Kasumi-1 (cell line): ENCODE measurements at places on chromosomes 6 and 20.

- DNase-seq: no peak
These were observed 934.4 kb downstream of the KIF16B start for GRCh38 chr20:15638816-15639215.

GRCh38 chr6:148817689-148818088 is 70.9 kb downstream of the UST start:
- no peak for DNase-seq

- DNase-seq: no peak
These were observed 12.6 kb upstream of the CARMIL1 start for GRCh38 chr6:25266456-25267100.

DNA sequence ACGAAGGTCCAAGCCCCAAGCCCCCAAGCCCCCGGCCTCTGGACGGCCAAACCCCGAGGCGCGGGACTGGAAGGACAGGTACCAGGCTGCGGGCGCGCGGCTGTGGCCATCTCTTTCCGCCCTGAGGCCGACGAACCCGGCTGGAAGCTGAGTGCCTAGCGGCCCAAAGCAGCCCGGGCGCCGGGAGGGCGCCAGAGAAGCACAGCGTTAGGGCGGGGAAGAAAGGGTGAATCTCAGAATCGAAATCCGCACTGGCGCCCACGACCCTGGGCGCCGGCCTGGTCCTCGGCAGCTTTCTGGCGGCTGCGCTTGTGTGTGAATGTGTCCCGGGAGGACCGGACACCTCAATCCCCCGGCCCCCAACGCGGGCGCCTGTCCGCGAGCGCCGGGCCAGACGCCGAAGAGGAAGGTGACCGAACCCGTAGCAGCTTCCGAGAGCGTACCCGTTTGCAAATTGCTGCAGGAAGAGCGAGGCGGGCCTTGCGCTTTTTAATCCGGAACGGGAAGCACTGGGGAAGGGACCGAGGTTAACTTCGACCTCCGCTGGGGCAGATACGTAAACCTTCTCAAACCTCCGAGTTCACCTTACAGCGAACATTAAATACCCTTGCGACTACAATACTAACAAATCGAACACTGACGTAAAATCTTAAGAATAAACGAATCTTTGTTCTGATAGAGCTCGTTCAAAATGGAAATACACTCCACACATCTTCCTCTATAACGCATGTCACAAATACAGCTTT is 2.9 kb downstream of the NRN1 start:
- peak; percentile 66 for DNase-seq

GRCh38 chr6:162821102-162821501 is 93.3 kb downstream of the PACRG start:
- DNase-seq: no peak

DNA sequence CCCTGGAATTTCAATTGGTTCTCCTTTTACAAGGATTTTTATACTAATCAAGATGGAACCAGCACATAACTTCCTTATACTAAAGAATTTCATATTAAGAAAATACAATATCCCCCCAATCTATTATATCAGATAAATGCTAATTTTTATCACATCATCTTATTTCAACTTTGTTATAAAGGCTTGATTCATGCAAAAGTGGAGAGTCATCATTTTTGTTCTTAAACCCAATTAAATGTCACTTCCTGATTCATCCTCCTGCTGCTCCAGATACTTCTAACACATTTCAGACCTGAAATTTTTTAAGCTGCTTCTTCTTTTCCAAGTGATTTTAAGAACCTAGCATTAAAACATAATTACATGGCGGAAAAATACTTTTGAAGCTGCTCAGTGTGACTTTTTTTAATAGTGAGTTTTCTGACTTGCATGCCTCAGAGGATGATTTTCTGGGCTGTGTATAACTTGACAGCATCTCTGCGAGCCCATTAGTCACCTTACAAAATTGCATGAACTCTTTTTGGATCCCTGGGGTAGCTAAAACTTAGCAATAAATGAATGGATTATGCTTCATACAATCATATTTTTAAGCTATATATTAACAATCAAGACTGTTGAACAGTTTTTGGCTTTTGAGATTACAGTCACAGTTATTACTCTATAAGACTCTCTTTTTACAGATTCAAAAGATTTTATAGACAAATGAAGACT is 134.1 kb downstream of the ELOVL4 start:
- DNase-seq: no peak

DNA sequence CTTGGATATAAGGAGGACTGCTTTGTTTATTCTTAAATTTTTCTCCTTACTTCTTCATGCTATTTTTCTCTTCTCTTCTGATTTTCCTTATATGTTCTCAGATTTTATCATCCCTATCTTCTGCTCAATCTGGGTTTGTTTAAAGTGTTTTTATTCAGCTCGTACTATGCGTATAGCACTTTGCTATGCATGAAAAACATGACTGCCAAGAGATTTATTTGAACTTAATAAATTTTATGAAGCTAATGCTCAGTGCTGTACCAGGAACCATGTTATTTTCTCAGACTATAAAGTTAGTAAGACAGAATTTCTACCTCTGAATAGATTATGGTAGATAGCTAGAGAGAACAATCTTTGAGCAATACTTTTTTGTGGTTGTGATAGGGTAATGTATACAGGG is 305.9 kb downstream of the LAMA2 start:
- DNase-seq: no peak

DNA sequence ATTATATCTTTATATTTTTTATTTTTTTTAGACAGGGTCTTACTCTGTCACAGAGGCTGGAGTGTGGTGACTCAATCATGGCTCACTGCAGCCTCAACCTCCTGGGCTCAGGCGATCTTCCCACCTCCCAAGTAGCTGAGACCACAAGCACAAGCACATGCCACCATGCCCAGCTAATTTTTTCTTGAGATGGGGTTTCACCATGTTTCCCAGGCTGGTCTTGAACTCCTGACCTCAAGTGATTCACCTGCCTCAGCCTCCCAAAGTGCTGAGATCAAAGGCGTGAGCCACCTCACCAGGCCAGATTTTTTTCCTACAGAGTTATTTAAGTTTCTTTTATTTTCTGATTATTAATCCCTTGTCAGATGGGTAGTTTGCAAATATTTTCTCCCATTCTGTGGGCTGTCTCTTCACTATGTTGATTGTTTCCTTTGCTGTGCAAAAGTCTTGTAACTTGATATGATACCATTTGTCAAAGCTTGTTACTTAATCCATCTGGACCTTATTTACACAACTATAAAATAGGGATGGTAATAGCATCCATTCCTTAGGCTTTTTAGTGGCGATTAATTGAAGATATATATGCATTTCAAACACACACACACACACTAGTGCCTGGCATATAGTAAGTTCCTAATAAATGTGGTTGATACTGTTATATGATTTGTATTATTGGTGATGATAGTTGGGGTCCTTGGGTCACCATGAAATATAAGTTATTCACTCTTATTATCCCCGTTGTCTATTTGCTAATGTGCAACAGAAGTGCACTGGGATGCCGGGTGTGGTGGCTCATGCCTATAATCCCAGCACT is 187.1 kb downstream of the BCAS1 start:
- no peak for DNase-seq

DNA sequence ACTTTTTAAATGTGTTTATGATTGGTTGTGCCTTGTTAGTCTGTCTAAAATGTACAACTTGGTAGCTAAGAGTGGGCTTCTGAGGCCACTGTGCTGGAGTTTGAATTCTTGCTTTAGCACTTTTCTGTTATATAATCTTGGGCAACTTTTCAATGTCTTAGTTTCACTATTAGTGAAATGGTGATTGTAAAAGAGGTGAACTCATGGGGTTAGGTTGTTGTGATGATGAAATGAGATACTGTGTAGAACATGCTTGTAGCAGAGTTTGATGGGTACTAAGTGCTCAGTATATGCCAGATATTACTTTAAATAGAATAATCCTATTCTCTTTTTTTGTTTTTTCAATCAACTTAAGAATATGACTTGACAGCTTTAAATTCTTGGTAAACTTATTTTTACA is 624.7 kb downstream of the CD109 start:
- no peak for DNase-seq

DNA sequence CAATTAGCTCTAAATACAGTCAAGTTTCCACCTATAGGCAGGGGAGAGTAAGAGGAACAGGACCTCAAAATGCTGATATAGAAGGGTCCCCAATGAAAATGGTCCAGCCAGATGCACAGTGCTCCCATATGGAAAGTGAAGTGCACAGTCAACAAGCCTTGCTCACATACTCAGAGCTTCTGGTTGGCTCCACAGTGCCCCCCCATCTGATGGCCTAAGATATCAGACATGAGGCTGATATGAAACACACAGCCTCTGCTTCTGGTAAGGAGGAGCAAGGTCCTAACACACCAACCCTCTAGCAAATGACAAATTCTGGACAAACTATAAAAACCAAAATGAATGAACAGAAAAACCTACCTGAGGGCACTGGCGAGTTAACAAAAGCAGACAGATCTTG is 111.4 kb upstream of the EMILIN3 start:
- no peak for DNase-seq

DNA sequence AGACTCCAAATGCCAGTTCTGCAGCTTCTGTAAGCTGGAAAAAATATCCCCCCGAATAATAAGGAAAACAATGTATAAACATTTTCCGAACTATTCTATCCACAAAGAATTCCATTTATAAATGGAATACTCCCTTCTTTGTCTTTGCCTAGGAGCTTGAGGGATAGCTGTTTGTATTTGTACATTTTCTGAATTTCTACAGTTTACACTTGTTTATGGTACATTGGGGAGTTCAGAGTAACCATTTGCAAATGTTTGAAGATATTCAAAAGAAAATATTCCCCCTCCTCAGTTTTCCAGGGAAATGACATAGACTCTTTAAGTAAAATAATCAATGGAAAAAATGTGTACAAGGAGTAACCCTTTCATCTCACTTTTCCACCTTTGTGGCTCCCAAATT is 149.6 kb downstream of the SOBP start:
- no peak for DNase-seq

DNA sequence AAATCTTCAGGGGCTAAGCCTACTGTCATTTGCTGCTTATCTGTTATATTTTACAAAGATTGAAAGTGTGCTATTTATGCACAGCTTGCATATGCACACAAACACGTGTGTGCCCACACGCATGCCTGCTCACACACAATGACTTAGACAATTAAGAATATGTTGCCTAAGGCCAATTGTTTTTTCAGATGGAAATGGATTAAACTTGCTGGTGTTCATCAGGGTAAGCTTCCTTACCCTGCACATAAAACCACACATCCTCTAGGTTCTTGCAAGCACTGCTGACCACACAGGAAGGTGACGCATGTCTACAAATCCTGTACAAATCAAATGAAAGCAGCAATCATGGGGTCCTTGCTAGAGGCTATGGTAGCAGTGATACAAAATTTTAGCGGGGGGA is 58.4 kb downstream of the GJA10 start:
- peak; percentile 93 for DNase-seq

DNA sequence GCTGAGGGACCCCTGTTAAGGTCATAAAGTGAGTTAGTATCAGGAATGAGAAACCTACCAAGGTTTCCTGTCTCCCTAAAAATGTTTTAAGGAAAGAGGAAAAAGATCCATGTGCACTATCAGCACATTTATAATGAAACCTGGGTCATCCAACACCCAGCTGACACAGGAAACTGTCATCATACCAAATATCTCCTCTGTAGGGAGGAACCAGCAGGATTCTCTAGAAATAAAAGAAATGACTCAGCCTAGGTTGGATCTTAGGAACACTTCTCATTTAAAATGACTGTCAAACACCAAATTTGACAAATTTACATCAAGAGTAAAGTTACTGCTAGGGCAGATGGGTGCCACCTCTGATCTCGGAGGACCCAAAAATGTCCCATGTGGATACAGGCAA is 21.7 kb downstream of the GFOD1 start:
- DNase-seq: no peak

DNA sequence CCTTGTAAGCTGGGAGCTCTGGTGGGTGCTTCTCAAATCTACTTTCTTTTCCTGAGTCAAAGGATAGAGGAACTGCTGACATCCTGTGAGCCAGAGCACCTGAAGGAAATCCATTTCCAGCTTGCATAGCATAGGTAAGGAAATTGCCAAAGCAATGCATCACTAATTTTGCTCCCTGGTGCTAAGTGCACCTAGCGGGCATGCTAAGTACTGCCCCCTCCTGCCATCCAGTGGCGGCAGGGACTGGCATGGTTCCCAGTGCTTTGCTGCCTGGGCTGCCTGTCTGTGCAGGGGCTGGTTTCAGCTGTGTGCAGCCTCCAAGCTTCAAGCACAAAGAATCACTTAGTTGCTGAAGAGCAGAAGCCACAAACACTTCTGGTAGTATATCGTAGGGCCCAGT is 63.9 kb downstream of the FARS2 start:
- no peak for DNase-seq

GRCh38 chr20:23161244-23161891 is 75.2 kb upstream of the CD93 start:
- peak; percentile 77 for DNase-seq

DNA sequence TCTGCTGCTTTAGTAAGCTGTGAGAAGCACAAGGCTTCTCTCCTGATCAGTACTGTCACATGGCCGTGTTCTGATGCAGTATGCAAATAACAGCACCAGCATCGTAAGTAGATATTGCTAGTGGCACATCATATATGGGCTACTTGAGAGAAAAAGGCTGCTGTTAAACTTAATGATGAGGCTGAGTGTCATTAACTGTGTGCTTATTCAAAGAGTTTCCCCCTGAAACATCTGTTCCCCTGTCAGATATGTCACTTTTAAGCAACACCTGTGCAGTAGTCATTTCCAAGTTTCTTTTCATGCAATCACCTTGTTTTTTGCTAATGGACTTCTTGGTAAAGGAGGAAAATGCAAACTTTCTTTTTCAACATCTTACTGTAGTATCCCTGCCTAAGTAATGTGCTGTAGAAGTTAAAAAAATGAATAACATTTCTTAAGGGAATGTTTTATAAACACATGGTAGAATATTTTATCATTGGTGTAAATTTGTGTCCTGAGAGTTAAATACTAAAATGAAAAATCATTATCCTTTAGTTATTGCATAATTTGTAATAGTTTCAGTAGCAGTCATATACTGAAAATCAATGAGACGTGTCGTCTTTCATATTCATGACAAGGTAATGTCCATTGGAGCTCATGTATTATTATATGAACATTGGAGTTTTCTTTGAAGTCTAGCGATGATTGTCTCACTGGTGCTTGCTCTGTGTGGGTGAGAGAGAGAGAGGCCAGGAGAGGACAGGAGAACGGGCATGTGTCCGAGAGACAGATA is 366.3 kb downstream of the CDKAL1 start:
- DNase-seq: no peak
